Activated CD4-positive, CD25-positive, alpha-beta regulatory T cell treated with anti-CD3 and anti-CD28 coated beads, Interleukin-2, amount 50 U/mL, for 16 hours (primary cell): ENCODE measurements at places on chromosomes 6 and 20.

- no peak for DNase-seq
These were observed 96.9 kb upstream of the SGK1 start for GRCh38 chr6:134414793-134415192.

- DNase-seq, result no peak
These were observed 57.1 kb downstream of the GJA1 start for GRCh38 chr6:121492536-121492935.

- DNase-seq, result no peak
These were observed 95.9 kb upstream of the KCNQ5 start for GRCh38 chr6:72525821-72526510.

GRCh38 chr20:57259121-57259937 is 7.1 kb downstream of the BMP7 start:
- no peak for DNase-seq

- no peak for DNase-seq
These were observed 22.3 kb upstream of the AVP start for GRCh38 chr20:3106658-3107463.

DNA sequence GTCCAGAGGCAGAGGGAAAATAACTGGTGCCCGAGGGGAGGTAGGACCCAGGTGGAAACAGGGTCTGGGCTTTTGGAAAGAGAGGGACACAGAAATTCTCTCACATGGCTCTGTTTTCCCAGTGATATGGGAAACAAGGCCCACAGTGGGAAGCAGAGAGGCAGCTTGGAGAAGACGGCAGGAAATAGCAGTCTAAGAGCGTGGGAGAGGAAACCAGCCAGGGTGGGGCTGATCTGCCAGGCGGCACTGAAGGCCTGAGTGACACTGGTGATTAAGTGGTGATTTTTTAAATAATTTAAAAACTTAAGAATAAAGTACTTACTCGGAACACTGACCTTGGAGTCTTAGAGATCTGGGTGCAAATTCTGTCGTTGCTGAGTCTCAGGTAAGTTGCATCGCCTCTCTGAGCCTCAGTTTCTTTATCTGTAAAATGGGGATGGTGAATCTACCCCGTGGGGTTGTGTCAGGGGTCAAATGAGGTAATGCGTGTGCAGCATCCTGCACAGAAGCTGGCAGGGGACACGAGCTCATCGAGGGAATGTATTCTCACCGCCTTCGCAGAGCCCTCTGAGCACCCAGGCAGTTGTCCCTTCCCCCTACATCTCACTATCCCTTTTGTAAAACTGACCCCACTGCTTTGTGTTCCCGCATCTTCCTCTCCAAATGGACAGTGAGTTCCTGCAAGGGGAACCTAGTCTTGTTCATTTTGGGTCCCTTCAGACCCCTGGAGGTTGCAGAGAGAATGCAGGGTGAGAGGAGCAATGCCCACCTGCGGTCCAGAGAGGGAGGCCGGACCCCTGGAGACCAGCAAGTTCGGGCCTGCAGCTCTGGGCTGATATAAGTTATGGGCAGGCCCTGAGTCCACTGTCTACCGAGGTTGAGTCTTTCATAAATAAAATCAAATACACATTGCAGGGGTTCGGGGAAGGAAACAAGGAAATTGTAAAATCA is 228.6 kb upstream of the PMEPA1 start:
- no peak for DNase-seq
